ENCODE measurements at places on chromosomes 4 and X. TPM values are rescaled to one million over a fixed set of nuclear protein-coding genes. Genes with fewer than 3 reads are reported as not detected.

SPANXC gene
- polyA plus RNA-seq = not detected

NXF2 gene
- not detected for polyA plus RNA-seq

IL2 gene
- polyA plus RNA-seq = not detected

MRFAP1L1 gene
- polyA plus RNA-seq = 115 TPM

CASK gene
- polyA plus RNA-seq = 42.0 TPM

HERC6 gene
- polyA plus RNA-seq = 9.1 TPM

CXCL11 gene
- 0.40 TPM for polyA plus RNA-seq

MMRN1 gene
- 7.1 TPM for polyA plus RNA-seq

- no peak for DNase-seq
These were observed 162.8 kb upstream of the ARX start for GRCh38 chrX:25178555-25178954.

DNA sequence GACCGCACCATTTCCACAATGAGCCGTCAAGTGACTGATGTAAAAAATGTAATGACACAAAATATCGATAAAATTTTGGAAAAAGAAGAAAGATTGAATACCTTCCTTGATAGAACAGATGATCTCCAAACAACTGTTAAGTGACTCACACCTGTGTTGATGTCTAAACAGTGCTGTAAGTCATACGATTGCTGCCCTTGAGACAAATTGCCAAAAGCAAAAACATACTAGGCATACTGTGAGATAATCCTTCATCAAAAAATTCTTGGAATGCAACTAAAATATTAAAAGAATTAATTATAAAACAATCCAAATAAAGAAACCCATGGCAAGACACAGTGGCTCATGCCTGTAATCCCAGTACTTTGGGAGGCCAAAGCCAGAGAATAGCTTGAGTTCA lies 53.4 kb downstream of the HNRNPD start:
- DNase-seq = no peak

- no peak for DNase-seq
These were observed 186.3 kb upstream of the INTU start for GRCh38 chr4:127446427-127446885.

DNA sequence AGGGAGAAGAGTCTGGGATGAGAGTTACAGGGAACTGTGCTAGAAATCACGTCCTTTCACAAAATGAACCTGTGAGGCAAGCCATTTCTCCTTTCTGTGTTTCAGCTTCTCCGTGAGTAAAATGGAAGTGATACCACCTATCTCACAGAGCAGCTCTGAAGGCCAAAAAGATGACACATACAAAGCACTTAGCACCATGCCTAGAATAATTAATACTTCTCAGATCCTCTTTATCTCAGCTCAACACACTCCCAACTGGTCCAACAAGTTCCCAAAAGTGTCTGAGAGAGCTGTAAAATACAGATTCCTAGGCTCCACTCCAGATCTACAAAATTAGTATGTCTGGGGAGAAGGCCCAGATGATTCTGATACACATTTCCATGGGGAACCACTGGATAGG lies 38.3 kb downstream of the LHFPL1 start:
- DNase-seq = no peak

GRCh38 chr4:129362691-129363274 lies 266.8 kb downstream of the C4orf33 start:
- peak; percentile 47 for DNase-seq

GRCh38 chrX:45351478-45351877 lies 150.8 kb upstream of the DIPK2B start:
- DNase-seq = no peak

- no peak for DNase-seq
These were observed 63.9 kb downstream of the TRMT44 start for GRCh38 chr4:8504279-8505007.

DNA sequence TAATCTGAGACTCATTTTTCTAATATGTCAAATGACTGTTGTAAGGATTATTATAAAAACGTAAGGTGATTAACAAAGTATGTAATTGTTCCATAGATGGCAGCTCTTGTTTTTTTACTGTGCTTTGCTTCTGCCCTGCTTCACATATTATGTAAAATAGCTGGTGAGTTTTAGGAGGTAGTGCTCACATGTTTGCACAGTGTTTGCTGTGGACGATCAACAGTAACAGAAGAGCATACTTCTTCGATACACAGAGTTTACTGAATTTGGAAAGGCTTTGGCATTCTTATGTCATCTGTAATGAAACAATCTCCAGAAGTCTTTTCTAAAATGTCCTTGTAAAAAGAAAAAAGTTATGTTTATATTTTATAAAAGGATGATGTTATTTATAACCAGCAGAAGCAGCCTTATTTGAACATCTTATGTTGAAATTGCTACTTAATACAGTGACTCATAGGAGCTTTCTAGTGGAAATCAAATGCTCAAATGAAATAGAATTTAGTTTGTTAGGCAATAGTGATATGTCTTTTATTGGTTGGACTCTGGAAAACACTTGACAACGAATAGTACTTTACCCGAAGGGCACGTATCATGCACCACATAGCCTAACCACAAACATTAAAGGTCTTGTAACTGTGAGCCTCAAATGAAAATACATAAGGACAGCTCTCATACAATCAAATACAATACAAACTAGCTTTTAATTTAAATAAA lies 1.9 kb upstream of the MTTP start:
- no peak for DNase-seq

DNA sequence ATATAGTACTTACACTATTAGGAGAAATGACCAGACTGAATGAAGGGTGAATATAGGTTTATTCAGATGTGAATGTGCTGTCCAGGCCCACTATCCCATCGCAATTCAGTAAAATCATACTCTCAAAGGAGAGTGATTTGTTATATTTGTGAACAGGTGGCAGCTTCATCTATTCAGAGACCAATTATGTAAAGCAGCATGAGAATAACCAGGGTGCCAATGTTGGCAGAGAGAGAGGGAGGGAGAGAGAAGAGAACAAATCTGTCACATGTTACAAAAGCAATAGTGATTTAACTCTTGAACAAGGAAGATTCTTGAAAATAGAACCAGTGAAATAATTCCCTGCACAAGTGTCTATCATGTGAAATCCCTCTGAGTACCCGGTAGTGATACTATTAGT lies 38.9 kb upstream of the TLL1 start:
- no peak for DNase-seq

- no peak for DNase-seq
These were observed 11.0 kb downstream of the DGKK start for GRCh38 chrX:50459615-50460014.

DNA sequence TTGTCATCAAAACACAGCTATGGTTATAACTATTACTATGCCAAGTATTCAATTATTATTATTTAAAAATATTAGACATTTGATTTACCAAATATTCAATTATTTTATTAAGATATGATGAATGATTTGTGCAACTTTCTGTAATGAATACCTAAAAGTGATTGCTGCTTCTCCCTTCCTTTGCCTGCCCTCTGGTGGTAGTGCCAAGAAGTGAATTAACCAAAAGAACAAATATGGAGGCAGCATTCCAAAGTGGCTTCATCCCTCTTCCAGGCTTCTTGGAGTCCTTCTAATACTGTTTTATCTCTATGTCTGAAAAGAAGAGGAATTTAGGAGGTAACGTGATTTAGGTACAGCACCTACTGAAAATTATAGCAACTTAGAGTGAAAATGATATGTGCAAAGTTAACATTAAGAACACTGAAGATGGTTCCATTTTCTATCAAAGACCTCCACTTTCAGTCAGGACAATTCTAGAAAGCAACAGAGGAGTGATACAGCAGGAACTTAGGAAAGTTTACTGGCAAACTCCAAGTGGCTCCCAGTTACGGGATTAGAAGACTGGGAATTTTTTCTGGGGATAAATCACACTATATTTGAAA lies 43.0 kb downstream of the ENPEP start:
- no peak for DNase-seq

DNA sequence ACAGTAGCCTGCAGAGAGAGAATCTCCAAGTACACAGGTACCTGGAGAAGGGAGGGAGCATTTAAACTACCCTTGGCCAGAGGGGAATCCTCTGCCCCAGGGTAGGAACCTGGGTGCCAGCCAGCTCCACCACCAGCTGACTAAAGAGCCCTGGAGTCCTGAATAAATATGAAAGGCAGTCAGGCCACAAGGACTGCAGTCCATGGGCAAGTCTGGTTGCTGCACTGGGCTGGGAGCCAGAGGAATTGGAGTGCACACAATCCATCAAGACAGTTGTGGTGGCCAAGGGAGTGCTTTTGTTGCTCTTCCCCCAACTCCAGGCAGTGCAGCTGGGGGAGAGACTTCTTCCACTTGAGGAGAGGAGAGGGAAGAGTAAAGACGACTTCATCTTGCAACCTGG lies 172.5 kb downstream of the HNRNPD start:
- DNase-seq = no peak

DNA sequence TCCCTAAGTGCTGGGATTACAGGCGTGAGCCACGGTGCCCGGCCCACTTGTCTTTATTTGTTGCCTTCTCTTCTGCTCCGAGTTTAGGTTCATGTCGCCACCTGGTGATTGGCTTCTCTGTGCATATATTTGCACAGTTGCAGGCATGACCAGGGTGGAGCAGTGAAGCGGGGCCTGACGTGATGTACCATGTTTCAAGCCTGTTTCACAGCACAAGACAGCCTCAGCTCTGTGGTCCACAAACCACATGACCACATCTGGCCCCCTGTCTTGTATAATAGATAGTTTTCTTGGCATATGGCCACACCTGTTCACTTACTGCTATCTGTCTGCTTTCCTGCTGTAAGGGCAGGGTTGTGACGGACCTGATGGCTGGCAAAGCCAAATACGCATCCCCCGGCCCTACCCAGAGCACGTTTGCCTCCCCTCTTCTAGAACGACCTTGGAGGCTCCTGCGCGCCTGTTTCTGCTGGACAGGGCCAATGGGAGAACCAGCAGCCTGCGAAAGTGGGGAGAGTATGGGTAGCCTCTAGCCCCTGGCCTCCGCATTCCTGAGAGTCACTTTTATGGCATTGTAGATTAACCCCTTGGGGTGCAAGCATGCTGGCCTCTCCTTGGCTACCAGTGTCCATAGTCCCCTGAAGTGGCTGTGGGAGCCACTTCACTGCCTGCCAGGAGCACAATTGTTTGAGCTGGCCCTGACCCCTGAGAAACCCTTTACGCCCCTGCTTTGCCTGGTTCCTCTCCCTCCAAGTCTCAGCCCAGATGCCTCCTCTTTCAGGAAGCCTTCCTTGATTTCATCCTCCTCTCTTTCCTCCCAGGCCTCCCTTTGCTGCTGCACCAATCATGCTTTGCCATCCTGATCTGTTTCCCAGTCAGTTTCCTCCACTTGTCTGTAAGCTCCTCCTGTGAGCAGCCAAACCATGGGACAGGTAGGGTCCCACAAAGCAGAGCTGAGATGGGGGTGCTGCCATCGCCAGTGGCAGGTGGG lies 6.0 kb upstream of the SH3TC1 start:
- DNase-seq = no peak

DNA sequence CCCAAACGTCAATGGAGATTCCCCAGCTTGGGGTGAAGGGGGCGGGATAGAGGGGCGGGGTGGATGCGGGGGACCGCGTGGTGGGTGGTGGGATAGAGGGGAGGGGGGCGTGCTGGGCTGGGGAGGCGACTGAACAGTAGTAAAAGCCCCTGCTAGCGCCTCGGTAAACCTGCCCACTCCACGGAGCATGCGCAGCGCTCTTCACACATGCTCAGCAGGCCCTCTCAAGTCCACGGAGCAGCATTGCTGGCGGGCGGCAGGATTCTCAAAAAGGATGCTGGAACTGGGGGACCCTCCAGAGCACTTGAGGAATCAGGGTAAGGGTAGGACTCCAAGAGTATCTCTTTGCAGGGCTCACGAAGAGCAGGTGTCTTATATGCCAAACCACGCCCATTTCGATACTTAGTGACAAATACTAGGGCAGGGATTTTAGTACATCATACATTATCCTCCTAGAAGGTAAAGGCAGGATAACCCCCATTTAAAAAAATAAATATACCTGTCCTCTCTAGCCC lies 378 bp upstream of the RPS6KA6 start:
- peak; percentile 47 for DNase-seq

GRCh38 chr4:138879757-138880156 lies 135.8 kb upstream of the NOCT start:
- no peak for DNase-seq

GRCh38 chrX:146887020-146887419 lies 72.5 kb upstream of the CXorf51A start:
- no peak for DNase-seq

- DNase-seq = no peak
These were observed 212.0 kb upstream of the KLF3 start for GRCh38 chr4:38452009-38452408.

- DNase-seq = no peak
These were observed 129.1 kb downstream of the CPZ start for GRCh38 chr4:8721621-8722020.

GRCh38 chr4:3069661-3070199 lies 4.6 kb downstream of the HTT-AS start:
- DNase-seq = no peak

DNA sequence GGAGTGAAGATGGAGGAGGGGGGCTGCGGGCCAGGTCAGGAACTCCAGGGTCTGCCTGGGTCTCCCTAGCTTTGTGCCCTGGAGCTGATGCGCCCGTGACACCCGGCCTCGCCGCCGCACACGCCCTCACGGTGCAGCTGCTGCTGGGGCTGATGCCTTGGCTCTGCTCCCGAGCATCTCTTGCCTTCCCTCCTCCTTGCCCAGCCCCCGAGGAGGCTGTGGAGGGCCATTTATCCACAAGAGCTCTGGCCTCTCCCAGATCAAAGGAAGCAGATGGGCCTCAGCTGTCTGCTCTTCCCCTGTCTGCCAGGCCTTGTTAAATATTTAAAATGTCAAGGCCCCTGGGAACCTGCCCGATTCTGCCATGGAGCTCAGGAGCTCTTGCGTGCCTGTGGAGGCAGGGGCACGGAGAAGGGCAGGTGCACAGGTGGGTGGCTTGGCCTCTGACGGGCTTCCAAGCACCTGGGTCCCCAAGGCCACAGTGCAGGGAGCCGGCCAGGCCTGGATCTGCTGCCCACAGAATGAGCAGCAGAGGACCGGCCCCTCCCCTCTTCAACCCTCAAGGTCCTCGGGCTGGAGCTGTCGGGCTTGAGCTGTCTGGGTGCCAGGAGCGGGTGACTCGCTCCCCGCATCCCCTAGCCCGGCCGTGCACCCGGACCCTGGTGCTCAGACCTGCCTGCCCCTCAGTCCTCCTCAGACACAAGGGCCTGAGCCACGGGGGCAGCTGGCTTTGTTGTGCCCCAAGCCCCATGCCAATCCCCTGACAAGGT lies 20.3 kb downstream of the ATP2B3 start:
- no peak for DNase-seq

GRCh38 chr4:86011117-86011516 lies 348.7 kb downstream of the MAPK10 start:
- DNase-seq = no peak

- DNase-seq = no peak
These were observed 284.4 kb downstream of the AFF2 start for GRCh38 chrX:148784856-148785255.

DNA sequence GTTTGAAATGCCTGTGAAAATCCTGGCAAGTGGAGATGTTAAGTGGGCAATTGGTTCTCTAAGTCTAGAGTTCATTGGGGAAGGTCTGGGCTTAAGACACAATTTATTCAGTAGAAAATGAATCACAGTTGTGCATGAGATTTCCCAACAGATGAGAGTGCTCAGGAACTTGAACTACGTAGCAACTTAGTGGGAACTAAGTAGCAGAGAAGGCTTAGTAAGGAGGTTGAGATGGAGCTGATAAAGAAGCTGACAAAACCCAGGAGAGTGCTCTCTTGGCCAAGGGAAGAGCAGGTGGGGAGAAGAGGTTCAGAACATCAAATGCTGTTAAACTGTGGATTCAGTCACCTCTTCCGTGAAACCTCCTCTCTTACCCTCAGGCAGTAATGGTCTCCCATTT lies 33.0 kb downstream of the AFF1 start:
- DNase-seq = no peak

- DNase-seq = no peak
These were observed 219.9 kb upstream of the GLRA2 start for GRCh38 chrX:14309431-14309830.

All from left renal pelvis (tissue), 4 donors.